MV-4-11 (cell line): ENCODE measurements at places on chromosomes 2 and 18.
A peak's percentile ranks its signal among the peaks of the same experiment; 100 is the strongest.

DNA sequence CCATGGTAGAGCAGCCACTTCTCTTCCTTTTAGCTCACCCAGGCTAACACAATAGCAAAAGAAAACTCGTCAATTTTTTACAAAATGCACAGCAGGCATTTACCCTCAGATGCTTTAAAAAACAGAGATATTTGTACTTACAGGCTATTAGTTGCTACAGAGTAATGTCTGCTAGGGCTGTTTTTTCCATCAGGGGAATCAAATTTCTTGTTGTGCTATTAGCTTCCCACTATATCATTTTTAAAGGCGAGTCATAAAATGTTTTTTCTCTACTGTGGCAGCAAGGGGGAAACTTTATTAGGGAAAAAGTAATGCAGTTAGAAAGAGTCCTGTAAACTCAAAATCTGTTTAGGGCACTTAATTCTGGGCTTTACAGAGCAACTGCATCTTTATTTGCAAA, 277.9 kb upstream of the THSD7B start:
- no peak for DNase-seq

DNA sequence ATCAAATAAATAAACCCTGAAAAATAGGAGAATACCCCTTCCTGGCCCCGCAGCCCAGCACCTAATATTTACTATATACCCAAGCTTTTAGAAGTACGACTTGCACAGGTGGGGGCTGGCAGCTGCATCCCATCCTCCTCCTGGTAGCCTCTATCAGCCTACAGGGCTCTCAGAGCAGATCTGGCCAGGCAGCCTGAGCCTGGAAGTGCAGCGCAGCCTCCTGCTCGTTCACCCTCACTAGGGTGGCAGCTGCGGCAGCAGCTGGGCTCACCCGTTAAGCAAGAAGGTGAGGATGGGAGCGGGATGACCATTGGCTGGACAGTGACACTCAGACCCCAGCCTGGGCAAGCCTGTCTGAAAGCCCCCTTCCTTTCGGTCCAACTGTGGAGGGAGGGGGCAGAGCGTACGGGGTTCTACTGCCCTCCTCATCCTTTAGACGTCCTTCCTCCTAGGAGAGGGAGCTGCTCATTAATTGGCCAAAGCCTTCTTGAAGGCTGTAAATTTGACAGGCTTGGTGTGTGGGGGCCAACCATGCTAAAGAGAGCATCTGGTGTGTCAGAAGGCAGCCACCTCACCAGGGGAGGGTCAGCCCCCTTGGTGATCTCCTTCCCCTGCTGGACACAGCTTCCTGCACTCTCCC, 23.3 kb downstream of the MPHOSPH10 start:
- DNase-seq: no peak

DNA sequence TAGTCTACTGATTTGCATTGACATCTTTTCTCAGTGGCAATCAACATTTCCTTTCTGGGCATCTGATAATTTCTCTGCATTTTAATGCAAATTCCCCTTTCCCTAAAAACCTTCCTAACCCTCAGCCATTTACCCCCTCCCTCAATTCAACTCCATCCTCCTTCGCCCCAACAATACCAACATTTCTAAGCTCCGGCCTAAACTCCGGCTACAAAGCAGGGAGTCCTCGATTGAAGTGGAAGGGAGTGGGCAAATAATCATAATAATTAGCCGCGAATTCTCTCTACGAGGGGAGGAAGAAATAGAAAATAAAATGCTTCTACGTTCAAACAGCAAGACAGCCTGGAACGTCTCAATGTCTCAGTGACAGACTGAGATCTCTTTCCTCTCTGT, 4.6 kb downstream of the BCL11A start:
- DNase-seq: no peak

DNA sequence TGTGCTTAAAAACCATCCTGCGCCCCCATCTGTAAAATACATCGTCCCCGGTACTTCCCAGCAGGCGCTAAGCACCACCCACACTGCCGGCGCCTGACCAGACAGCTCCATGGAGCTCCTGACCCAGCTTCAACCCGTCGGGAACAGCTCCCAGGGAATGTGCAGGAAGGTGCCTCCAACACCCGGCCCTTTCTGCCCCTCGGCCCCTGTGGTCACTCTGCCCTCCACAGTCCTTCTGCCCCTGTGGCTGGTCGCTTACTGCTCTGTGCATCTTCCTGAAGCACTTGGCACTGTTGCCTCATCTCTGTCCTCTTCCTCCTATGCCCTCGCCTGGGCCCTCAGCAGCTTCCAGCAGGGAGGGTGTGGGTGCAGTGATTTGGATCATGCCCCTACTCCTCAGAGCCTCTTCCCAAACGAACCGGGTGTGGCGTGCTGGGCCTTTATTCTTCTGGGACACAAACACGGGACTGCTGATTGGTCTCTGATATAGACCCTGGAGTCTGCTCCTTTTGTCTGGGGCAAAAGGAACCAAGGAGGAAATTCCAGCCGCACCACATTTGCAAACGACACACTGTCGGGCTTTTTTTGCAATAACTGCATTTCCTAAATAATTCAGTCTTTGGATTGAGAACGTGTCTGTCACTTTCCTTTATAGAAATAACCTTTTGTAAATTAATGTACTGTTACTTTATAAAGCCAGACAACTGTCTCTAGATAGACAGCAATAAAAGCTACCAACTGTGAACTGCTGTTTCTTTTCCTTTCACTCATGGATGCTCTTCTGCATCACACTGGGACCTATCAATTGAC, 65.9 kb downstream of the ADI1 start:
- no peak for DNase-seq

DNA sequence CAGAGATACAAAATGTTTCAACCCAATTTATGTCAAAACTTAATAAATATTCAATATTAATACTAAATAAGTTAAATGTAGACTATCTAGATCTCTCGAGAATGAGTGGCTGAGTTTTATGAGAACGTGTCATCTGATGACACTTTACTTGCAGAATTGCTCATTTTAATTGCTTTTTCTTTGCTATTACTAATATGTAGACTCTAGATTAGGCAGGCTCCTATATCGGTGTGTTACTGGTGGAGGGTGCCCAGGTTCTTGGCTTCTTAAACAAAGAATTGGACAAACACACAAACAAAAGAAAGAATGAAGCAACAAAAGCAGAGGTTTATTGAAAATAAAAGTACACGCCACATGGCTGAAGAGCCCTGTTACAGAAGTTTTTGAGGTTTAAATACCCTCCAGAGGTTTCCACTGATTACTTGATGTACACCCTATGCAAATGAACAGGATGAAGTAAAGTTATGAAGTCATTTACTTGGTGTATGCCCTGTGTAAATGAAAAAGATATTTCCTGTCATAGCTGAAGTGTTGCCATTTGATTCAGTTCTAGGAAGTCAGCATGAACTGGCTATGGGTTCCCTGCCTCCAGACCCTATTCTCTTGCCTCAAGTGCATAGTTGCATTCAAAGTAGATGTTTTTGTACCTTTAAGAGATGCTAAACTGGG, 122.9 kb upstream of the ITGA4 start:
- DNase-seq: no peak

GRCh38 chr2:240453461-240454105, 18.1 kb downstream of the GPC1 start:
- no peak for DNase-seq

DNA sequence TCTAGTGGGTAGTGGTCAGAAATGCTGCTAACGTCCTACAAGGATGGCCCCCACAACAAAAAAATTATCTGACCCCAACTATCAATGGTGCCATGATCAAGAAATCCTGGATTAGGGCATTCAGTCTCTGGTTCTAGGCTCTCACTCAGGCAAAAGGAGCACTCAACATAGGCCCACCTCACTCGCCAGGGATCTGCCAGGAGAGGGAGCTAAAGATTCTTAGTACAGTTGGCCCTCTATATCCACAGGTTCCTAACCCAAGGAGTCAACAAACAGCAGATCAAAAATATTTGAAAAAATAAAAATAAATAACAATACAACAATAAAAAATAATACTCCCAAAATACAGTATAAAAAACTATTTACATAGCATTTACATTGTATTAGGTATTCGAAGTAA, 10.0 kb downstream of the SLC4A5 start:
- DNase-seq: peak; percentile 28

DNA sequence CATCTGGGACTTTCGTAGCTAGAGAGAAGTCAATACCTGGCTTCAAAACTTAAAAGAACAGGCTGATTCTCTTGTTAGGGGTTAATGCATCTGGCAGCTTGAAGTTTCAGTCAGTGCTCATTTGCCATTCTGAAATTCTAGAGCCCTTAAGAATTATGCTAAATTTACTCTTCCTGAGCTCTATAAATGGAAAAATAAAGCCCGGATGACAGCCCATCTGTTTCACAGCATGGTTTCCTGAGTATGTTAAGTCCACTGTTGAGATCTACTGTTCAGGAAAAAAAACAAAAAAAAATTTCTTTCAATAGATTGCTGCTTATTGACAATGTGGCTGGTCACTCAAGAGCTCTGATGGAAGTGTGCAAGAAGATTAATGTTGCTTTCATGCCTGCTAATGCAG, 101.3 kb upstream of the RPE start:
- no peak for DNase-seq

DNA sequence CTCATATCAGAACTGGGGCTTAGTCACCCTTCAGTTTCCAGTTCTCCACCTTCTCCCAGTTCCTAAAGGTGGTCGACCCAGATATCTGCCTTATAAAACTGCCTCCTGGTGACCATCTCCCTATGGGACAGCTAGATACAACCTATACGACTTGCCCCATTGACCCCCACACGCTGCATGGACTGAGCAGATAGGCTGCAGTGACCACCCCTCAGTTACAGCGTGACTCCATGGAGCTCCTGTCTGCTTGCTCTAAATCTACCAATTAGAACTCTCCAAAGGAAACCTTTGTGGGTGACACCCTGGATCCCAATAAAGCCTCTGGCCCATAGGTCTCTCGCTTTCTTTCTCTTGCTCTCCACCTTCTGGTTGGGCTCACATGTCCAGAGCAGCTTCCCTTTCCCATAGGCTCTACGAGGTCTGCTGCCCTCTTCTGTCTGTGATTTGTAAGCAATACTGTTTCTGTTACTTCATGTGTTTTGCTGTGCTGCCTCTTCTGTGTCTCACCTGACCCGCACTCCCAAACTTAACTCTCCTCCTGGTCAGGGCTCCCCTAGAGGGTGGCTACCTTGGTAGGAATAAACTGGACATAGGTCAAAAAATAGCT, 971.3 kb upstream of the FAM98A start:
- DNase-seq: peak; percentile 2

DNA sequence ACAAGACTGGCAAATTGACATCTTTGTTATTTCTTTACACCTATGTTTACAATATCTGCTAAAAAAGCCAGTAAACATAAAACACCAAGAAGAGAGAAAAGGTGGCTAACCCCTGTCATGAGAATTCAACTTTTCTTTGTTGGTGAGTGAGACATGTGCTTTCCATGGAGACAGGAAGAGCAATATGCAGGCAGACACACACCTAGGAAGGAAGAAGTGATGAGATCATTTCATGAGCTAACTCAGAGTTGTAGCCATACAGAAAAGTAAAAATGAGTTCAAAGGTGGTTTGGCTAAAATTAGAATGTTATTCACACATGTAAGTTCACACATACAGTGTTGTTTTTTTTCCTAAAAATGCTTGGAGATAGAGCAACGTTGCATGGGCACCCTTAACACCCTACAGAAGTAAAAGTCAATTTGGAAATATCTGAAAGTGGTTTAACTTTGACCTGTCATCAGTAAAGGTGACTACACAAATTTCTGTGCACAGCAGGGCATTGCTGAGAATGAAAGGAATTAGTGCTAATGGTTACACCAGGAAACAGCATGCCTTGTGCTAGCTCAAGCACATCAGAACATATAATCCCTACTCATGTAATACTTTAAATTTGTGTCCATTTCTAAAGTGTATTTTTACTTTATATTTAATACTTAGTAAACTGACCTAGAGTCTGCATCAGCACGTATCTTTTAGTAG, 557.6 kb downstream of the CBLN2 start:
- no peak for DNase-seq

DNA sequence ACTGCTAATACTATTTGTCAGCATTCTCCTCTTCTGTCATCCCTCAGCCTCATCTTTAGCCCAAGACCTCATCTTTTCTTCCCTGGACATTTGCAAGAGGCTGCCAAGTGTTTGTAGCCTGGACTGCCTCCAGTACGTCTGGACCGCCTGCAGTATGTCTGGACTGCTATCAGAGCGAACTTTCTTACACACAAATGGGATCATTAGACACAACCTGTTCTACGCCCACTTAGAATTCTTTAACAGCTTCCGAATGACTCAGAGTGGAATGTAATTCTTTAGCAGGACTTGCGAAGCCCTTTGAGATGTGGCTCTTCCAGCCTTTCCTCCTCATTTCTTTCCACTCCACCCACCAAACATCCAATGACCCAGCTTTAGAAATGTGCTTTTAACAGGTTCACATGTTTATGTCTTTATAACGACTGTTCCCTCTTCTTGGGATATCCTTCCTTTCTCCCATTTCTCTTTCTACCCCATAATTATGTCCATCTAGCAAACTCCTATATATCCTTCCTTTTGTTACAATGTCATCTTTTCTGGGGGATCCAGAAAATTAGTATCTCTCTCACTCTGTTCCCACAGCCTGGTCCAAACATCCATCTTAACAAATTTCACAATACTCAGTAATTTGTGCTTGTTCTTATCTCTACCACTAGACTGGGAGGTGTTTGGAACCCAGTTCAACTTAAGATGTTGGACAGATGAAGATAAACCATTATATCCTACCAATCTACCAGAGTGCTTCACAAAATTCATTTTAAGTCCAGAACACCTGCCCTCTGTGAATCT, 171.3 kb upstream of the PGAP1 start:
- DNase-seq: no peak

DNA sequence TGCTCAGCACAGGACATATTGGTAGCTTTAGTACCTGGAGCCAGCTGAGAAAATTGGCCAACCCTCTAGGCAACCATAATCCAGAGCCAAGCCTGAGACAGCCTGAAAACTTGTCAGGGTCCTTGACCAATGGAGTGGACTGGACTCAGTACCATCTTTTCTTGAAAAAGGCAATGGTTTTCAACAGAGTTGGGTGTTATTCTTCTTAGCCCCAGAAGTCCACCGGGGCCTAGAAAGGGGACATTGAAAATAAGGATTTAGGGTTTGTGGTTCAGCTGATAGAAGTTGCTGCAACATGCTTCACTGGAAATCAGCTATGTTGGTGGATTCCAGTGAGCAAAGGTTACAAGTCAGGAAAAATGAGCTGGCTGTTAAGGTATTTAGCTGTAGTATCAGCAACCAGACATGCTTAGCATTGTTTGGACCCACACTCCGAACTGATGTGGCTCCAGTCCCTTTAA, 22.1 kb upstream of the CNOT11 start:
- DNase-seq: no peak

GRCh38 chr2:120246546-120247300, 5.9 kb upstream of the RALB start:
- DNase-seq: no peak

- DNase-seq: peak; percentile 56
Measured at GRCh38 chr2:216698895-216699294, 3.5 kb upstream of the IGFBP5 start.

GRCh38 chr18:7754258-7754657, 187.1 kb downstream of the PTPRM start:
- no peak for DNase-seq

- DNase-seq: no peak
Measured at GRCh38 chr2:196276421-196276820, 105.0 kb upstream of the STK17B start.

- DNase-seq: no peak
Measured at GRCh38 chr2:229410264-229410663, 139.2 kb upstream of the PID1 start.

- no peak for DNase-seq
Measured at GRCh38 chr18:76457475-76457874, 37.6 kb downstream of the ZNF516 start.
